ENCODE measurements at places on chromosomes 16 and 17.

- DNase-seq, result no peak
Measured at GRCh38 chr17:4066210-4066609, 76.6 kb downstream of the ZZEF1 start.

DNA sequence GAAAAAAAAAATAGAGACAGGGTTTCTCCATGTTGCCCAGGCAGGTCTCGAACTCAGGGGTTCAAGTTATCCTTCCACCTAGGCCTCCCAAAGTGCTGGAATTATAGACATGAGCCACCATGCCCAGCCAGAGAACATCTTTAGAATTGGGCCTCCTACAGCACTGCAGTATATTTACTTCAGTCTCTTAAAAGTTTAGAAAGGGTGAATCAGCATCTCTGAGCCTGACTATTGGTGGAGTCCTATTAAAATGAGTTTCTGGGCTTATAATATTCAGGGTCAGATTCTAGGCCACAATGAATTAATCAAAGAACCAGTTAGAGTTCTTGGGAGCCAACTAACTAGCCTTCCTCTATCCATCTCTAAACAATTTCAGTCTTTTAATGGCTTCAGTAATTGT lies 22.8 kb downstream of the TADA2A start:
- DNase-seq, result no peak

- no peak for DNase-seq
Measured at GRCh38 chr16:79130616-79131015, 469.9 kb downstream of the MAF start.

DNA sequence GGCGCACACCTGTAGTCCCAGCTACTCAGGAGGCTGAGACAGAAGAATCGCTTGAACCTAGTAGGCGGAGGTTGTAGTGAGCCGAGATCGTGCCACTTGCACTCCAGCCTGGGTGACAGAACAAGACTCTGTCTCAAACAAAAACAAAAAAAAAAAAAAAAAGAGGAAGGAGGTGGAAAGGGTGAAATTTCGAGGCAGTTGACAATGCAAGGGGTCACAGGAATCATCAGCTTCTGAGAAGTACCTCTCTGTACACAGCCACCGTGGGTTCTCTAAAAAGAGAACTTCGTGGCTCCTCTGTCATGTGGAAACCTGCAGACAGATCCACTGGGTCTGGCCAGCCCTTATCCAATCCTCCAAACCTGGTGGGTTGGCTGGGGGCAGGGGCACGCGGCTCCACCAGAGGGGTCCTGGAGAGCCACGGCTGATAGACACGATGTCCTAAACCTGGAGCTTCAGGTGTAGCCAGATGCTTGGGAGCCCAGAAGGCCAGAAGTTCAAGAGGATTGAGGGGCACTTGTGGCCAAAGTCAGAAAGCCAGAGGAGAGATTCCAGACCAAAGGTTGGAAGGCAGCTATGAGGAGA lies 540 bp upstream of the CD300LF start:
- no peak for DNase-seq

DNA sequence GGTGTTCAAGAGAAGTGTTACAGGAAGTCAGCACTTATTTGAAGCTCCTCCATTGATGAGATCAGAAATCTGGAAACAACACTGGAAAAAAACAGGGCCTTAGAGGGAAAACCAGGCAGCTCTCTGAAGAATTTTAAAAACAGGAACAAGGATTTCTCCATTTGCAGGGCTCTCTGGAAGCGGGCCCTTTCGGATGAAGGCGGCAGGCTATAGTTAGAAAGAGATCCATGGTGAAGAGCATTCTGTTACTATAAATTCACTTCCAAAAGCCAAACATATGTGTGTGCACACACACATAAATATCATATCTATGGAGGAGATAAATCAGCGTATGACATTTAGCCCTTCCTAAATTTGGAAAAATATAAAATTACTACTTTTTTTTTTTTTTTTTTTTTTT lies 42.6 kb upstream of the GRIN2A start:
- no peak for DNase-seq

- no peak for DNase-seq
Measured at GRCh38 chr16:2919511-2920255, 8.0 kb downstream of the FLYWCH1 start.

DNA sequence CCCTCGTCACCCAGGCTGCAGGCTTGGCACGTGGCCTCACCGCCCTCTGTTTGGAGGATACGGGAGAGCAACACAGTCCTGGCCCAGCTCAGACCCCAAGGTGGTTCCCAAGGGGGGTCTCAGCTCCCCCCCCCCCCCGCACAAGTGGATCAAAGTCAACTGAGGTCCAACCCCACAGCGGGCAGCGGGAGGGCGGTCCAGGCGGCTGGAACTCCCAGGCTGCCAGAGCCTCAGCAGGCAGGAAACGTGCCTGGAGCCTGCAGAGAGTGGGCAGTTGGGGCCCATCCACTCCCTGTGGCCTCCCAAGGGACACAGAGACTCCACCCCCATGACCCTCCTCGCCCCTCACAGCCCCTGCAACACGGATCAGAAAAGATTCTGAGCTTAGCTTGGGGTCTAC lies 36.7 kb downstream of the PIEZO1 start:
- no peak for DNase-seq

- no peak for DNase-seq
Measured at GRCh38 chr16:27703121-27703520, 153.2 kb downstream of the KATNIP start.

Measured in SHP77 (cell line).